NCI-H1105 (cell line): ENCODE measurements at places on chromosomes 12 and 14.

- no peak for DNase-seq
Observed at GRCh38 chr14:100585448-100586152, 1.6 kb downstream of the BEGAIN start.

GRCh38 chr12:93468008-93468371 is 676 bp downstream of the MRPL42 start:
- no peak for DNase-seq

- DNase-seq, result no peak
Observed at GRCh38 chr12:32939801-32940200, 43.2 kb upstream of the PKP2 start.

GRCh38 chr12:113334786-113335539 is at the start of gene SLC8B1:
Gene SLC8B1 (minus strand): TSS chr12:113335109. CDS start chr12:113332878, 2,231 bp downstream.
- DNase-seq, result peak; percentile 64

DNA sequence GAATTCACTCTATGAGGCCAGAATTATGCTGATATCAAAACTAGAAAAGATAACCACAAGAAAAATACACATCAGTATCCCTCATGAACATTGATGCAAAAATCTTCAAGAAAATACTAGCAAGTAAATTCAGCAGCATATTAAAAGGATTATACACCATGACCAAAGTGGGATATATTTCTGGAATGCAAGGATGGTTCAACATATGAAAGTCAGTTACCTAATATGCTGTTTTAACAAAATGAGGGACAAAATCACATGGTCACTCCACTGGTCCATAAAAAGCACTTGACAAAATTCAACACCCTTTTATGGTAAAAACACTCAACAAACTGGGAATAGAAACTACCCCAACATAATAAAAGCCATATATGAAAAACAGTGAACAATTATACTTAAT is 40.3 kb downstream of the TECPR2 start:
- DNase-seq, result no peak

DNA sequence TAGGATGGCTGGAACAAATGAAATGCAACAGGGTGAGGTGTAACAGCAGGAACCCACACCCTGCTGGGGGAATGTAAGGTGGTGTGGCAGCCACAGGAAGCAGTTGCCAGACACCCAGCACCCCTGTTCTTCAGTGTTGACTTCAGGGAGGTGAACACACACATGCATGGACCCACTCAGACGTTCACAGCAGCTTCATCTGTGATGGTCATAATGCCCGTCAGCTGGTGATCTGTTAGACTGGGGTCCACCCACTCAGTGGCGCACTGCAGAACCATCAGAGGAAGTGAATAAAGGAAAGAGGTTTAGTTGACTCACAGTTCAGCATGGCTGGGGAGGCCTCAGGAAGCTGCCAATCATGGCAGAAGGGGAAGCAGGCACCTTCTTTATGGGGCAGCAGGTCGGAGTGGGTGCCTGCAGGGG is 22.7 kb upstream of the TEX22 start:
- no peak for DNase-seq

DNA sequence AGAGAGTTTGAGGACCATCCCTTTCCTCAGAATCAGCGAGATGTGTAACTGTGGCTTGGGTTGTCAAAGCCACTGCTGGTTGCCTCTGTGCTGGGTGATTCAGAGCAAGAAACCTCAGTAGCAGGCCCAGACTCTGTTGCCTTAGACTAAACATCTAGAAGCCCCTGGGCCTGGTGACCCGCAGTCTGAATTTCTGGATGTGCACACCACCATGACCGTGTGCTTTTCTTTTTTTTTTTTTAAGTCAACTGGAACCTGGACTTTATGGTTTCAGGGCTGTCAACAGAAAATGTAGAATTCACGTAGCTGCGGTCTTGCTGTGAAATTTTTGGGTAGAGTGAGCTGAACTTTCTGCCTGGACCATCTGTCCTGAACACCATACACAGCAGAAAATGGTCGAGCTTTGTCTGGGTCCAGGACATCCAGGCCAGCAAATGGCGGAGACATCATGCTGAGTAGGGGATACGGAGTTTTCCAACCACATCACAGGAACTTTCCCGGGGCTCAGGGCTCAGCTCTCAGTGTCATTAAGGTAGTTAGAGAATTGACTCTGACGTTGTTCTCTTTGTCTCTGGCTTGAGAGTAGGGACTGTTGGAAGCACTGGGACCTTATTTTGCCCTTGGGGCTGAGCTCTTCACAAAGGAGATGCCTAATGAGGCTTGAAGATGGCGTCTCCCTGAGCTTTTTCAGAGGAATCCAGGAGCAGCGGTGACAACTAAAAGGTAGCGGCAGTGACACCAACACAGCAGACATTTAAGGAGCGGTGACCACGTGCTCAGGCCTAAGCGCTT is 23.0 kb upstream of the BATF start:
- no peak for DNase-seq

DNA sequence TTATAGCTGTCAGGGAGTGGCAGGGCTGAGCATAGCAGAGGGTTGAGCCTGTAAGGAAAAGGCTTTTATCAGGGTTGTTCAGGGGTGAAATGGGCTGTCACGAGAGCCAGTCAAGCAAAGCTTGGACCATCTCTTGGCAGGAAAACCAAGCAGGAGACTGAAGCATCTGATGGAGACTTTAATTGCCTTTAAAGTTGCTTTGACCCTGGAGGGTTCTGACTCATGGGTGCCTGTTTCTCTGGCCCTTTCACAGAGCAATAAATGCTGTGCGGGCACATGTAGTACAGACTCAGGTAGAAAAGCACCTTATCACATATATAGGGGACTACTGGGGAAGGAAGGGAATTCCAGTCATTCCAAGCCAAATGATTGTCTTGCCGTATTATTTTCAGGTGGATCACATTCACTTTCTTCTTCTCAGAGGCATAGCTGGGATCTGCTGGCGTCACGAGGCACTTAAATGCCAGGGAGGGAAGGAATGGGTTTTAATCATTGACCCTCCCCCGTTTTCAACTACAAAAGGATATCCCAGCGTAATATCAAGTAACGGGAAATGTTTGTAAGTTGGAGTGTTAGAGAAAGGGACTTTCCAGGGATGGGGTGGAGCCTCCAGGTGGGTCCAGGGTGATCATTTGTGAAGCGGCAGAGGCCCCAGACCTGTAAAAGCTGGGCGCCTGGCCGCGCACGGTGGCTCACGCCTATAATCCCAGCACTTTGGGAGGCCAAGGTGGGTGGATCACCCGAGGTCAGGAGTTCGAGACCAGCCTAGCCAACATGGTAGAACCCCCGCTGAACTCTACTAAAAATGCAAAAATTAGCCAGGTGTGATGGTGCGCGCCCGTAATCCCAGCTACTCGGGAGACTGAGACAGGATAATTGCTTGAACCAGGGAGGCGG is 34.9 kb downstream of the PLEKHD1 start:
- no peak for DNase-seq

- DNase-seq, result no peak
Observed at GRCh38 chr12:30357766-30358490, 337.7 kb downstream of the IPO8 start.

GRCh38 chr14:21647380-21647779 is 6.3 kb upstream of the OR4E2 start:
- no peak for DNase-seq

- no peak for DNase-seq
Observed at GRCh38 chr14:34785223-34786006, 71.0 kb upstream of the CFL2 start.

GRCh38 chr12:118361889-118362288 is 10.8 kb downstream of the TAOK3 start:
- no peak for DNase-seq

GRCh38 chr12:100133200-100133599 is 9.5 kb downstream of the BLTP3B start:
- DNase-seq, result no peak

DNA sequence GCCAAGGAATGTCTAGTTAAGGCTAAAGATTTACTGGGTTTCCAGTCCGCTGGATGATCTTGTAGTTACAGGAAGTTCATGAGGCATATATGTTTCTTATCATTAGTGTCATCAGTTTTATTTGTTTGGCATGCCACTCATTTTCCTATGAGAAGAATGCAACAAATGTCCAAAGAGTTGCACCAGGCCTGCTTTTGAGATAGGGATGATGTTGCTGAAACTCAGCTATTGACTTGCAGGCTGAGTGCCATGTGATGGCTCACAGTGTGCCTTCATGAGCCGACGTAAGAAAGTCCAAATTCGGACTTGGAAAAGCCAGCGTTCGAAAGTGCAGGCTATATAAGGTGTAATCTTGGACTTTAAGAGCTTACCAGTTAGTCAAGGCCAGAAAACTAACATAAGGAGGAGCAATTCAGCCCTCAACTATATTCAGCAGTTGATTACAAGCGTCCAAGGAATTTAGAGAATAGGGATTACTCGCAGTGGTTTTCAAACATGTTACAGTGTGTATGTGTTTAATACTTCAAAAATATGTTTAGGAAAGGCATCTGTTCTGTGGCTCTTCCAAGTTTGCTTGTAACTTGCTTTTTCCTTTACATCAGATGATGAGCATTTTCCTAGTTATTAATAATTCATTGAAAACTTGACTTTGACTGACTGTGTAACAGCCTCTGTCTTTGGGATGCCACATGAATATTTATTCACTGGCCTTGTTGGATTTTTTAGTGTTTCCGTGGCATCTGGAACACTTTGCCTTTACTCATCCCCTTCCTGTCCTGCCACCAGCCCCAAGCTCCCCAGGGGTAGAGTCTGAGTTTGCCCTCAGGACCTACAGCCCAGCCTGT is 101.3 kb downstream of the LGMN start:
- no peak for DNase-seq

DNA sequence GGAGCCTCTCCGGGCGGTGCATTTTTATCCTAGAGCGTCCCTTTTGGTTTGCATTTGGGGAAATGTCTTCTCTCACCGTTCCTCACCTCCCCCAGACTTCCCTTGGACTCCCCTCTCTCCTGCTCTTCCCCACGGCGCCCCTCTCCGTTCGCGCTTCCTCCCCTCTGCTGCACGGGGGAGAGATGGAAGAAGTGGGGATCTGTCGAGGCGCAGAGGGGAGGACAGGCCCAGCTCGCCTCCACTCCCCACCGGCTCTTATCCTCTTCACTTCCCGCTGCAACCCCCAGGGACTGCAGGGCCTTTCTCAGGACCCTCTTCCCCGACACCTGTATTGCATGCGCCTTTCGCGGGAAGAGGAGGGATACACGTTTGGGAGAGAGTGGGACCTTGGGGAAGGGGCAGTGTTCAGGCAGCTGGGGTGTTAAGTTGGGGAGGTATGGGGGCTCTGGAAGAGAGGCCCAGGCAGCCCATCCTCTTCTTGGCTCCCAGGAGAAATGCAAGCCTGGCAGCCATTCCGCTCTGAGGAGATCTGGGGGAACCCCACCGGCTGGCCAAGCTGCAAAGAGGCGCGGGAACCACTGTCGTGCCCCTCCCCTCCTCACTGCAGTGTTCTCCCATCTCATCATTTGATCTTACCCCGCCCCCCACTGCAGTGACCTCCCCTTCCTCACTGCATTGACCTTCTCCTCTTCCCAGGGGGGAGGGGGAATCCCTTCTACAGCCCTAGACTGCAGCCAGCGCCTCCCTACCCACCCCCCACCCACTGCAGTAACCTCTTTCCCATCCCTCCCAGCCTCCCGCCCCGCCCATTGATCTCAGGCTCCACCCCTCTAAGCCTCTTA is 788 bp downstream of the ENO2 start:
- no peak for DNase-seq

DNA sequence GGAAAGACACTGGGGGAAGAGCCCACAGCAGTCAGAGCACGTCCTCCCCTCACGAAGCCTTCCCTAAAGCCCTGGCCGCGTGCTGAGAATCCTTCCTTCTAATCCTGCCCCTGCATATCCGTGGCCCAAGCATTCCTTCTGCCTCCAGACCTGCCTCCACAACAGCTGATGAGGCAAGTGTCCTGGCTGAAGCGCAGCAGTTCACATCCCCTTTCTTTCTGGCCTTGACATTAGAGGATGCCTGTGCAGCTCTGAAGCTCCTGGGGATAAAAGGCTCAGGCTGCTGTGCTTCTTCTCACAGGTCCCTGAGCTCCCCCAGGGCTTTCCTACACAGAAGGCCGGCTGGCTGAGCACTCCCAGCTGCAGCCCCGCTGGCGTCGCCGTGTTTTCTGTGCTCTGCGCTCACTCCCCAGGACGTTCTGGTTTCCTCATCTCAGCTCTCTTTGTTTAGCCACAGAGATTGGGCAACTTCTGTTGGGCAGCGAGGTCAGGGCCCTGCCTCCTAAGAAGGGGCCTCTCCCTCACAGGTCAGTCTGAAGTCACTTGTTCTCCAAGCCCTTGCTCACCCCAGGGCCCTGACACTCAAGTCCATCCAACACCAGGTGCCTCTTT is 45.8 kb downstream of the NINJ2 start:
- no peak for DNase-seq

GRCh38 chr12:38898001-38898684 is 7.2 kb downstream of the CPNE8 start:
- DNase-seq, result no peak

- no peak for DNase-seq
Observed at GRCh38 chr12:49813131-49813530, 15.1 kb downstream of the NCKAP5L start.

DNA sequence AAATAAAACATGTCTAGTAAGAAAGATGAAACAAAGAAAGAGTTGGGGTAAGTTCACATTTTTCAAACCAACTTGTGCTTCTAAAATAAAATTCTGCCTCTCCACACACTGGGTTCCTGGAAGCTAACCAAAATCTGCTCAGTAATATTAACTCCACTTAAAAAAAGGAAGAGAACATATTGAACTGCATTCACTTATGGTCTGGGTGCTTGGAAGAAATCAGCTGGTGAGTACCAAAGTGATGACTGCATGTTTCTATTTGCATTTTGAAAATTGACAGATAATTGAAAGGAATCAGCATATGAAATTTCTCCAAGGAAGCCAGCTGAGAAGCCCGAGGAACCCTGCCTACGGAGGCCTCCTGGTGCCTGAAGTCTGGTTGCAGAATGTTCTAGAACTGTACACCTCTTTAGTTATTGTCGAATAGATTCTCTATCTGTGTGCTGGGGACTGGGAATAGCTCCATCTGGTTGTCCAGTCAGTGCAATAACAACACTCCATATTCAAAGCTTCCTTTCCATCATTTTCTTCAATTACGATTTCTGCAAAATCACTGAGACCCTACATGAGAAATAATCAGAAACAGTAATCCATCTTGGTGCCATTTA is 836.1 kb downstream of the VRK1 start:
- DNase-seq, result no peak

GRCh38 chr12:90499795-90500194 is 455.2 kb downstream of the CCER1 start:
- no peak for DNase-seq
